ENCODE measurements at places on chromosomes 6 and 20. TPM values are rescaled to one million over a fixed set of nuclear protein-coding genes. Genes with fewer than 3 reads are reported as not detected.

- no peak overlapping the region for H3K27ac ChIP-seq
- H3K4me3 ChIP-seq, result no peak overlapping the region
- no peaks in the 10 kb centered on the region for H3K4me1 ChIP-seq
- DNase-seq, result no peak
Observed at GRCh38 chr6:134437376-134437775, 119.5 kb upstream of the SGK1 start.

- no peaks in the 10 kb centered on the region for H3K27me3 ChIP-seq
- no peak overlapping the region for H3K4me3 ChIP-seq
- H3K27ac ChIP-seq, result peak overlapping the region; percentile 11
- no peaks in the 10 kb centered on the region for H3K4me1 ChIP-seq
- no peaks in the 10 kb centered on the region for H3K36me3 ChIP-seq
Observed at GRCh38 chr6:130602151-130602770, 224.9 kb upstream of the SMLR1 start.

- no peaks in the 10 kb centered on the region for H3K36me3 ChIP-seq
- DNase-seq, result no peak
- peaks cover 29% of the 10 kb centered on the region for H3K4me1 ChIP-seq
Observed at GRCh38 chr6:46048646-46049297, 33.1 kb upstream of the CLIC5 start.

The CD40 gene
- total RNA-seq, result 3.2 TPM

Data from hepatocyte (in vitro differentiated cells).